Hindlimb muscle (tissue), 1 donor: ENCODE measurements at places on chromosomes 16 and 17.

DNA sequence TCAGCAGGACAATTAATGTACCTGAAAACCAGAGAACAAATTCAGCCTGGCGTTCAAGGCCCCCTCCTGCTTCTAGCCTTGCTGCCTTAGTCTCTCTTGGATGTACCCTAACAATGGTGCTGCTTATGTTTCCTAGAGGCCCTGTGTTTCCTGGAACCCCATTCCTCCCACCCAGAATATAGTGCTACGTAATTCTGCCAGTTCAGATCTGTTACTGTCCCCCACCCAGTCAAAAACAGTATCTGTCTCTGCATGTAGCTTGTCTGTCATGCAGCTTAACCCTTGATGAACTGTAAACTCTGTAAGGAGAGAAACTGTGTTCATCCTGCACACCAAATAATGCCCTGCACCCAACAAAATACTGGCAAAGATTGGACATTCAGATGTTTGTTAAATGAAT lies 6.8 kb downstream of the MRTFB start:
- no peak for DNase-seq

- no peak for DNase-seq
Measured at GRCh38 chr17:75151930-75152329, 2.4 kb downstream of the JPT1 start.

- no peak for DNase-seq
Measured at GRCh38 chr17:67575325-67575724, 142.4 kb upstream of the NOL11 start.

DNA sequence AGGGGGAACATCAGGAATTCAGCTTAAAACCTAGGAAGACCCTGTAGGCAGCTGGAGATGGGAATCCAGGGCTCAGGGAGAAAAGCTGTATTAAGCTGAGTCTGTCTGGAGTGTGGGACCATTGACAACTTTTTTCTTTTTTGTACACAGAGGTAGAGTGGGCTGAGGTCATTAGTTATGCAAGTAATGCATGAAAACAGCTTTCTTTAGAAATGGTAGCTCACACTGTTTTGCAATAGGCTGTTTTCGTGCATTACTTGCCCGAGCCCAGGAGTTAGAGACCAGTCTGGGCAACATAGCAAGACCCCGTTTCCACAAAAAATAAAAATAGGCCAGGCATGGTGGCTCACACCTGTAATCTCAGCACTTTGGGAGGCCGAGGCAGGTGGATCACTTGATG lies 46.5 kb downstream of the KATNIP start:
- DNase-seq: no peak

DNA sequence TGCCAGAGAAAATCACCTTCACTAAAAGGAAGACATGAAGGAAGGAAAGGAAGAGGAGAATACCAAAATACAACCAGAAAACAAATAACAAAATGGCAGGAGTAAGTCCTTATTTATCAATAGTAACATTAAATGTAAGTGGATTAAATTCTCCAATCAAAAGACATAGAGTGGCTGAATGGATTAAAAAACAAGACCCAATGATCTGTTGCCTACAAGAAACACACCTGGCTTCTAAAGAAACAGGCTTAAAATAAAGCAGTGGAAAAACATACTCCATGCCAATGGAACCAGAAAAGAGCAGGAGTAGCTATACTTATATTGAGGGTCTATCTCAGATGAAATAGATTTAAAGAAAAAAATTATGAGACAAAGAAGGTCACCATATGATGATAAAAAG lies 86.4 kb upstream of the METRNL start:
- no peak for DNase-seq

DNA sequence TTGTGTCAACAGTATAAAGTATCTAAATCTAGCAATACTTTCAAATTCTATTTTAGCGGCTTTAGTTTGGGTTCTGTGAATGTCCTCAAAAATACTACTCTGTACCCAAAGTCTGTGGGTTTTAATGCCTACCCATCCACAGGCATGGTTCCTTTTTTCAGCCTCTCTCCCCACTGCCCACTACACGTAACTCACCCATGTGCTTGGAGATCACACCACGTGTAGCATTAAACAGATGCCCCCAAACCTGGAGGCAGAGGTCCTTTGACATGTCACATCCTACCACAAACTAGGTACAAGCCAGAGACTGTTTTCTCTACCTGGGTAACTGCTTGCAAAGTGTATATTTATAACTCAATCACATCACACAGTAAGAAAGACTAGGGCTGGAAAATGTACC lies 5.4 kb downstream of the DYNC1LI2 start:
- no peak for DNase-seq

GRCh38 chr16:63145411-63145810 lies 1109.2 kb upstream of the CDH8 start:
- DNase-seq: no peak

DNA sequence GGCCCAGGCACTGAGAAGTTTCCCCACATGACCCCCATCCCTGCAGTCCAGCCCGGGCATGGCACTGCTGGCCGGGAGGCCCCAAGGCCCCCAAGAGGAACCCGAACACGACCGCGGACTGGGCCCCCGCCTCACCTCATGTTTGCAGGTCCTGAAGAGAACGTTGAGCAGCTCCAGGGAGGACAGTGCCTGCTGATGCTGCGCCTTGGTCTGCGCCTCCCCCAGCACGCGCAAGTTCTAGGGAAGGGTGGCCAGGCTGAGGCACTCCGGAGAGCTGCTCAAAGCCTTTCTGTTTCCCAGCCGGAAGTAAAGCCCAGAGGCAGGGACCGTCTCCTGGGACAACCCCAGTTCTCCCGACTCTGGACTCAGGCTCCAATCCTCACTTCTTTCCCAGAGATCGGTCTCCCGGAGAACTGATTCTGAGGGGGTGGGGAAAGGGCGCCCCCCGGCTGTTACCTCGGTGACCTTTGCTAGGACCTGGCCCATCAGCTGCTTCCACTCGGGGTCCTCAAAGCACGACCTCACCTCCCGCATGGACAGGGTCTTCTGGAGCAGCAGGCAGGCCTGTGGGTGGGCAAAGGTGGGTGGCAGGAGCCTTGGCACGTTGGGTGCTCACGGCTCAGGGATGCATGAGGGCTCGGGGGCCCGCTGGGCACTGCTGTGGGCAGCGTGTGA lies 13.7 kb downstream of the MYBBP1A start:
- no peak for DNase-seq

DNA sequence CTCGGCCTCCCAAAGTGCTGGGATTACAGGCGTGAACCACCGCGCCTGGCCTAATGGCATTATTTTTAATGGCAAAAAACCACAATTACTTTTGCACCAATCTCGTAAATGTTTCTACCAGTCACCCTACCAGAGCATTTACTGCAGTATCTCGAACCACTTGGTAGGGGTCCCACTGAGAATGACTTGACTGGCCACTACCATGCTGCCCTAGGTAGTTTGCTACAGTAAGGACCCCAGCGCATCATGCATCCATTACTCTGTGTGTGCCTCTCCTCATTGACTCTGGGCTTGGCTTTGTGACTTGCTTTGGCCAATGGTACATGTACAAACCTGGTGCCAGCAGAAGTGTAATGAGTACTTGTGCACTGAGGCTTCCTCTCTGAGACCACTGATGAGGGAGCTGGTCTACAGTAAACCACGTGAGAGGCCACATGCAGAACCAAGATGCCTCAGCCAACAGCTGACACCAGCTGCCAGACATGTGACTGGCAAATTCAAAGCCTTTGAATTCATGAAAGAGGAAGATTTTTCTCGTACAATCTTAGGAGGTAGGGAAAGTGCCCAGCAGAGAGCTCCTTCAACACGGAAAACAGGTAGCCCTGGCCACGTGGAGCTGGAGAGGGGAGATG lies 421.7 kb upstream of the C16orf82 start:
- no peak for DNase-seq

- no peak for DNase-seq
Measured at GRCh38 chr16:84049403-84050060, 6.9 kb upstream of the SLC38A8 start.

DNA sequence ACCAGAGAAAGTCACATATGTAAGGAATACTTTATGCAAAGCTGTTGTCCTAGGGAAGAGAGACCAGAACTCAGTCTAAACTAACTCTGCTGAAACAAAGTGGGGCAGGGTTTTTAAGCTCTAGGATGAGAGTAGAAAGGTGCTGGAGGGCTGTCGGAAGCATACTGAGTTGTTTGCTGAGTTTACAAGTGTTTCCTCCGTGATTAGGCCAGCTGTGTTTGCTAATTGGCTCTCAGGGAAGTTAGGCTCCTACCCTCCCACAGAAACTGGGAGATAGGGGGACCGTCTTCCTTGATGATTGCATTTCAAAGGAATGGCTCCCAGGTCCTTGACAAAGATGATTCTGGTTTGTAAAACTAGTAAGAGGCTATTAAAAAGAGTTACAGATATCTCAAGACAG lies 24.4 kb upstream of the CRYM start:
- no peak for DNase-seq

DNA sequence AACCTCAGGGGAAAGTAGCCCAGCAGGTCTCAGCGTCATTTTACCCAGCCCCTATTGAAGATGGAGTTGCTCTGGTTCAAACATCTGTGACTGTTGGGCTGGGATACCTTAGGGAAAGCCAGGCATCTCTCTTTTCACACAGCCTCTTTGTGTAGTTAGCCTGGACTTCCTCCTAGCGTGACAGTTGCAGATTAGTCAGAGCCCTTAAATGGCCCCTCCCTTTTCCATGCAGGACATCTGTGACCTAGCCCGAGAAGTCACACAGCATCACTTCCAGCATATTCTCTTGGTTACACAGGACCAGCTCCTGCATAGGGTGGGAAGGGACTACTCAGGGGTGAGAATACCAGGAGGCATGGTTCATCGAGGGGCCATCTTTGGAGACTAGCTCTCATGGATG lies 375.0 kb upstream of the RBFOX1 start:
- DNase-seq: no peak

DNA sequence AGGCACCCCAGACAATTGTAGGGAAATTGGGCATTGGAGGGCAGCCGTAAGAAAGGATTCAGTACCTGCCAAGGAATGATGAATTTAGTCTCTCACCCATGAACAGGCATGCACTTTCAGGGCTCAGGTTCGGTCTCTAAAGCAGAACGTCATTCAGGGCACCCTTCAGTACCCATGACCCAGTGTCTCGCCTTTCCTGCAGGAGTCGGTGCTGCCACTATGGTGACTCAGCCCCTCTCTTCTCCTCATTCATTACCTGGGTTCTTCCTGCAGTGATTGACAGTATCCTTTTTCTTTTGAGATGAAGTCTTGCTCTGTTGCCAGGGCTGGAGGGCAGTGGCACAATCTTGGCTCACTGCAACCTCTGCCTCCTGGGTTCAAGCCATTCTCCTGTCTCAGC lies 8.4 kb downstream of the SOST start:
- DNase-seq: no peak
